Hair follicular keratinocyte (primary cell): ENCODE measurements at places on chromosomes 6 and 20. TPM values are rescaled to one million over a fixed set of nuclear protein-coding genes. Genes with fewer than 3 reads are reported as not detected.

SLC22A7 gene
- total RNA-seq, result not detected in 2 replicates

AK9 gene
- 0.19 and 0.62 TPM in 2 replicates for total RNA-seq

FNDC11 gene
- total RNA-seq, result 1.1 and 1.7 TPM in 2 replicates

GSTA2 gene
- not detected in 2 replicates for total RNA-seq

SLC17A4 gene
- total RNA-seq, result not detected in 2 replicates

HIVEP1 gene
- 14.0 and 25.8 TPM in 2 replicates for total RNA-seq

FNDC1 gene
- 0.08 TPM in 1 of 2 replicates, not detected in the other for total RNA-seq

ALDH5A1 gene
- under 0.01 and 0.62 TPM in 2 replicates for total RNA-seq

RAD21L1 gene
- not detected in 2 replicates for total RNA-seq

HSPA12B gene
- not detected in 2 replicates for total RNA-seq

NSFL1C gene
- 34.8 and 53.7 TPM in 2 replicates for total RNA-seq

HLA-DRB1 gene
- not detected in 2 replicates for total RNA-seq

SMIM29 gene
- 61.2 and 84.2 TPM in 2 replicates for total RNA-seq

NRSN2 gene
- 38.7 and 58.4 TPM in 2 replicates for total RNA-seq

HTR1E gene
- not detected in 2 replicates for total RNA-seq

TRIM31 gene
- not detected in 2 replicates for total RNA-seq

TXLNB gene
- not detected in 2 replicates for total RNA-seq
